ENCODE measurements at places on chromosomes 1 and 21.

GRCh38 chr1:50681931-50682330 lies 258.7 kb upstream of the DMRTA2 start:
- no peak for DNase-seq

DNA sequence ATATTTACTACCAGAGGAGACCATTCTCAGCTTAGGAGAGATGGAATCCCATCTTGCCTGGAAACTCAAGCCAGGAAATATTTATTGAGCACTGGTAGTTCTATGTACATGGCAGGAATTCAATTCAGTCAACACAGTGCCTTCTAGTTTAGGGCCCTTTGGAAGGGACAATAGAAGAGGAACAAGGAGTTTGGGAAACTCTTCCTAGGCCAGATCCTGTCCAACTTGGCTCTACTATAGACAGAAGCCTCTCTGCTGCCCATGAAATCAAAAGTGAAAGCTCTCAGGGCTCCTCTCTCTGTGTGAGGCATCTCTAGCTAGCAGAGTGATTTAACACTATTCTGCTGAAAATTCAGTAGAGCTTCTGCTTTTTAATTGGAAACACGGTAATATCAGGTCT lies 244.6 kb upstream of the MAP1LC3C start:
- DNase-seq, result no peak

- DNase-seq, result no peak
These were observed 22.4 kb downstream of the DEGS1 start for GRCh38 chr1:224205438-224205840.

- no peak for DNase-seq
These were observed 12.9 kb upstream of the ACTN2 start for GRCh38 chr1:236673289-236673919.
